ENCODE measurements at places on chromosomes 3 and 15.

DNA sequence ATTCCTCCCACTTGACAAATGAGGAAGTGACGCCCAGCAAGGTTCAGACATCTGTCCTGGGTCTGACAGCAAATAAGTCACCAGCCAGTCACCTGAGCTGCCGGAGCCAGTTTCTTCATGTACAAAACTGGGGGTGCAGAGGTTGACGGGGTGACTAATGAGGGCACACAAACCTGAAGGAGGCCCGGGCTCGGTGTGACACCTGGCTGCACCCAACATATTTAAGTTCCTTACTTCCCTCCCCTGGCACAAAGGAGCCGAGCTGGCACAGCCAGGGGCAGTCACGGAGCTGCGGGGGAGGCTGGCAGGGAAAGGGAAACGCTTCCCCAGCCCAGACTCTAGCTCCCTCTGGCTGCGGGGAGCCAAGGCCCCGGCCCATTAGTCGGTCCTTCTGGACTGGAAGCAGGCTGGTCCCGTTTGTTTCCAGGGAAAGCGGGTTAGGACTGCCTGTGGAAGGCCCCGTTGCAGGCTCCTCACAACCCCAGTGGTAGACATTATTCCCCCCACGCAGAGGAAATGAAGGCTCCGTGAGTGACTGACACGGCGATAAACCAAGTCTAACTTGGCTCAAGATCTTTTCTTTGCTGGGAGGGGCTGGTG is 2.3 kb downstream of the FBXL22 start:
- H3K4me1 ChIP-seq = peaks cover 31% of the 10 kb centered on the region
- peak overlapping the region; percentile 94 for H3K27ac ChIP-seq
- H3K36me3 ChIP-seq = no peaks in the 10 kb centered on the region
- H3K4me3 ChIP-seq = peak overlapping the region; percentile 91

DNA sequence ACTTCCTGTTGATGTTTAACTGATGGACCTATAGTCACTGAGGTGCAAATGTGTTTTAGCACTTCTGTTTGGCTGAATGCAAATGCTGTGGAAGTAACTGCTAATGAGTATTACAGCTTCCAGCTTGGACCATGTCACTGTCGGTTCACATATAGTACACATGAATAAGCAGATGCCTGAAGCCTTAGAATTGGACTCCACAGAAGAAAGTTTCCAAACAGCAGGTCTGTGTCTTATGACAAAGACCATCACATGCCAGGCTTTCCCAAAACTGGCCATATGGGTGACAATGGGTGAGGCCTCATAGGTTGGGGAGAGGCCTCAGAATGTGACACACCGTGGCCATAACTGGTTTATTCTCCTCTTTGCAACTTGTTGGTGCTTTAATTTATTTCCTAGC is 241.8 kb downstream of the WNT5A start:
- H3K27me3 ChIP-seq = no peaks in the 10 kb centered on the region
- H3K4me3 ChIP-seq = no peak overlapping the region
- H3K4me1 ChIP-seq = no peaks in the 10 kb centered on the region
- H3K27ac ChIP-seq = no peak overlapping the region

DNA sequence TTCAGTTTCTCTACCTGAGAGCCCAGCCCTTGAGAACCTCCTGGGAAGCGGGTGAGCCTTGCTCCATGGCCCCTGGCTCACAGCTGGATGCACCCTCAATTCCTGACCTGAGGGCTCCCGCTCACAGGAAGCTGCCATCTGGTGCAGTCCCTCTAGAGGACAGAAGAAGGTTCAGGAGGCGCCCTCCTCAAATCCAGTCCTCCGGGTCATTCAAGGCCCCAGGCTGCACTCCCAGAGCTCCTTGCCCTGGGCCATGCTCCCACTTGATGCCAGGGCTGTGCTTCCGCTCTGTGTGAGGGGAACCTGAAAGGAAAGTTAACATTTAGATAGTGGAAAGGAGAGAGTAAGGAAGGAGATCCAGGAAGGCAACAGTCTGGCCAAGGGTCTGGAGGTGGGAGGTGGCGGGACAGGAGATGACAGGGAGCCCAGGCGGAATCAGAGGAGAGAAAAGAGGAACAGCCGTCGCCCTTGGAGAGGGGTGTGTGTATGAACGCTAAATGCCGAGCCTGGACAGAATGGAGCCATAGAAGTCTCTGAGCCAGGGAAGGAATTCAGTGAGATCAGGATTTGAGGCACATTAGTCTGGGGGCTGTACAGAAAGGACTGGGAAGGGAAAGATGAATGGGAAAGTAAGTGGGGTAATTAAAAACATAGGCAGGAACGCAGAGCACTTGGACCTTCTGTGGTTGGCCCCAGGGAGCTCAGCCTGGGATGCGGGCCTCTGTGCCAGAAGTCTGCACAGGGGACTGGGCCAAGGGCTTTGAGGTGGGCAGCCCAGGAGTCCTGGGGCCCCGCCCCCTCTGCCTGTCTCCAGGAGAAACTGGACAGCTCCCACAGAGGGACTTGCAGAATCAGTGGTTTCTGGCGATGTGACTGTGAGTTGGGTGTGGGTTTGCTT is 26.1 kb downstream of the TBC1D21 start:
- H3K36me3 ChIP-seq = no peaks in the 10 kb centered on the region
- peaks cover 20% of the 10 kb centered on the region for H3K27me3 ChIP-seq
- DNase-seq = no peak
- no peak overlapping the region for H3K27ac ChIP-seq
- H3K4me1 ChIP-seq = peaks cover 7% of the 10 kb centered on the region

- peaks cover 70% of the 10 kb centered on the region for H3K4me1 ChIP-seq
- no peak for DNase-seq
- H3K4me3 ChIP-seq = peak overlapping the region; percentile 81
- H3K27ac ChIP-seq = peak overlapping the region; percentile 88
- no peaks in the 10 kb centered on the region for H3K36me3 ChIP-seq
Observed at GRCh38 chr3:48240000-48240963, 622 bp upstream of the ZNF589 start.

DNA sequence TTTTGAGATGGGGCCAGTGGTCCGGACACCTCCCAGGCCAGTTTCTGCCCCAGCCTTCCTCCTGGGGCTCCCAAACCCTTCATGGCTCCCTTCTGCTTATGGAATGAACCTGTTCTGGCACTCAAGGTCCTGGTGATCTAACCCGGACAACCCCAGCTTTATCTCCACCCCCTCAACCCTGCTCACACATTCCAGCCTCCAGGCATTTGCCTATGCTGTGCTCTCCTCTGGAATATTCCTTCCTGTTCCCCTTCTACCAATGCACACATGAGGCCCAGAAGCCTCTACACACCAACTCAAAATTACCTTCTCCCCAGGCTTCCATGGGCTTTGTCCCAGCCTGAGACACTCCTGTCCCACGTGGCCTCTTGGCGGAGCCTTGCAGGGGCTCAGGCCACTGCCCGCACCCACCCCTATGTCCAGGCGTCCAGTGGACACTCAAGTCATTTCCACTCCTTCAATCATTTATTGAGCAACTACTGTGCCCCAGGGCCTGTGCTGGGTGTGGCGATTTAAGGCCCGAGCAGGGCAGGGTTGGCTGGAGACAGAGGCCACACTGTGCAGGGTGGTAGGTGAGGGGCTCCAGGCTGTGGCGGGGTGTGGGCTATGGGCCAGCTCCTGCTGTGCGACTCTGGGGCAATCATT is 18.8 kb downstream of the PLXND1 start:
- H3K36me3 ChIP-seq = peaks cover 8% of the 10 kb centered on the region
- H3K4me3 ChIP-seq = no peak overlapping the region
- peaks cover 41% of the 10 kb centered on the region for H3K4me1 ChIP-seq
- H3K27me3 ChIP-seq = no peaks in the 10 kb centered on the region
- DNase-seq = no peak
